Cardiac muscle cell (in vitro differentiated cells and primary cell): ENCODE measurements at places on chromosomes 5 and 9.

- no peak for DNase-seq
These were observed 2.2 kb downstream of the FTMT start for GRCh38 chr5:121853850-121854249.

GRCh38 chr9:136364942-136365774 lies 1.6 kb upstream of the DNLZ start:
- no peak for DNase-seq

DNA sequence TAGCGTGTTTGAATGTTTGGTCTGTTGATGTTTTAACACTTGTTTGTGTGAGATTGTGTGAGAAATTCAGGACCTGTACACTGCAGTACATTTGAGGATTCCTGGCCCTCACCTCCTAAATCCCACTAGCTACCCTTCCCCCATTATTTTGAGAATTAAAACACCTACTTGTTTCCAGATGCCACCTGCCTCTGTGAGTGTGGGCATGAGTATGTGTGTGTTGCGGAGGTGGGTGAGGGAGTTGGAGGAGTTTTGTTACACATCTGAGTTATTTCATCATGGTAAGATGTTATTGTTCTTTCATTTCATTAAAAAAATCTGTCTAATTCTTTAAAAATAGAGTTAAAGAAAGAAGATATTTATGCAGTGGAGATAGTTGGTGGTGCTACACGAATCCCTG lies 36.3 kb downstream of the HSPA4 start:
- no peak for DNase-seq

DNA sequence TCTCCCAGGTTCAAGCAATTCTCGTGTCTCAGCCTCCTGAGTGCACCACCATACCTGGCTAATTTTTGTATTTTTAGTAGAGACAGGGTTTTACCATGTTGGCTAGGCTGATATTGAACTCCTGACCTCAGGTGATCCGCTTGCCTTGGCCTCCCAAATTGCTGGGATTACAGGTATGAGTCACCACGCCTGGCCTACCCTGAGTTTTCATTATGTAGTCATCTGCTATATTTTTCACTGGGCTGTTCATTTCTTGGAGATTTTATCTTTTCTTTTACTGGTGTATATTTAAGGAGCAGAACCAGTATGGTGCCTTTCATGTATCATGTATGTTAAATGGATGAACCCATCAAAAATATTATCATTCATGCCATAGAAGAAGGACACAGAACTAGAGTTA lies 377.0 kb upstream of the ACTBL2 start:
- no peak for DNase-seq

DNA sequence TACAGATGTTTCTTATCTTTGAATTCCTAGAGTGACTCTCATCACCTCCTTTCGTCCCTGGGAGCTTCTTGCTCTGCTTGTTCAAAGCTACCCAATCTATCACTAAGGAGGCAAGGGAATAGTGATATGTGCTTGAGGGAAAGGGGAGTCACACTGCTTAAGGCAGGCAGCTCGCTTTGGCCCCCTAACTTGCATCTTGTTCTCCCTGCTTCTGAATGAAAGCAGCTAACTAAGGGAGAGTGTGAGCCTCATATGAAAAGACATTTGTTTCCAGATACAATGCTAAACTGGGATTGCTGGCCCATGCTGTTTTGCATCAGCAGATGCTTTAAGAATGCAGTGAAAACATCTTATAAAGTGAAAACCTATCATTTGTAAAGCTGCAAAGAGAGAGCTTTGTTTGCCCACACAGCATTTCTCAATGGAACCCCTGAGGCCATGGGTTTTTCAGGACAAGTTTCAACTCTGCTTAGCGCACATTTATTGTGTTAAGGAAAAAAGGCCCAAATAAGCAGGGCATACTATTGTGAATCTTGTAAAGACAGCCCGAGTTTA lies 367.9 kb upstream of the ADAMTSL1 start:
- DNase-seq = no peak

GRCh38 chr5:92805446-92805845 lies 775.6 kb downstream of the NR2F1-AS1 start:
- DNase-seq = no peak

DNA sequence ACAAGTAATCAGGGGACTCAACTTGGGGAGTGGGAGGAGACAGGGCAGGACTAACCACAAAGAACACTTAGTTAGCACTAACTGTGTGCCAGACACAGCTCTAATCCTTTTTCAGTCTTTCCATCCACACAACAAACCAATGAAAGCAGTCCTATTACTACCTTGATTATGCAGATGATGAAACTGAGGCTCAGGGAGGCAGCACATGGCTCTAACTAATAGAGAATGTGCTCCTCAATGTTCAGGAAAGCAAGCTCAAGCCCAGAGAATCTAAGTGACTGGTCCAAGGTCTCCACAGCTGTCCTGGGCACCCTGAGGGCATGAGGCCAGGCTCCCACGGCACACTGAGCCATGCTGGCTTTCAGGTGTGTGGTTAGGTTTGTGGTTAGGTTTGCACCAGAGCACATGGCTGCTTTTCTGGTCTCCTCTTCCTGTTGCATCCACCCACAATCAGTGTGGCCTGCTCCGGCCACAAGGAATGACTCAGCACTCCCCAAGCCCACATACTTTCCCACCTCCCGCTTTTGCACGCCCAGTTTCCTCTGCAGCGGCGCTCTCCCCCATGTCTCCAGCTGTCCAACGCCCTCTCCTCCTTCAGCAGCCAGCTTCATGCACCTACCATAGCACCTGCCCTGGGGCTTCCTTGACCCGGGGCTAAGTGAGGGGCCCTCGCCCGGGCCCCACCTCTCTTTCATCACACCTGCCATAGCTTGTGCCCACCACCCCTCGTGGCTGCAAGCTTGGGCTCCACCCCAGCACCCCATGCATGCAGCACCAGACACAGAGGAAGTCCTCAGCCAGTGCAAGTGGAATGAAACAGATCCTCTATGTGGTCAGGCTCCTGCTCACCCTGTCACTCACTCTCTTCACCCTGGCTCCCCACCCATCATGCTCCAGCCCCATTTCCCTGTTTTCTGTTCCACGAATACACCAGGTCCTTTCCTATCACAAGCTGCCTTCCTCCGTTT lies 133.1 kb downstream of the GABBR2 start:
- DNase-seq = no peak

DNA sequence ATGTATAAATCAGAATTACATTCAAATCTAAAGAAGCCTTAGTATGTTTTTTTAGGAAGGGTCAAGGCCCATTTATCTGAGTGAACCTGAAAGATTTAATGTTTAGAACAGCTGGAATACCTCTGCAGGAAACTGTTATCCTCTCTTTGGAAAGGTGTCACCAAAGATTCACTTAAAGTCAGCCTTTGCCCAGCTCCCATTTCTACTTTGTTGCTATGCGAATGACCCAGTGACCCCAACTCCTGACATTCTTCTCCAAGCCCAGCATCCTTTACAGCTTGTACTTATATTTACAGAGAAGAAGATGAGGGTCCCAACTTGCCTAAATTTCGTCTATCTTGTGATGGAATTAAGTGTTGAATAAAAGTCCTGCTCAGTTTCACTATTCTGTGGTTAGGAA lies 1198.6 kb downstream of the CDH12 start:
- no peak for DNase-seq

- DNase-seq = no peak
These were observed 99.5 kb downstream of the GHR start for GRCh38 chr5:42522783-42523182.

- no peak for DNase-seq
These were observed 18.8 kb downstream of the TICAM2 start for GRCh38 chr5:115583474-115583873.

DNA sequence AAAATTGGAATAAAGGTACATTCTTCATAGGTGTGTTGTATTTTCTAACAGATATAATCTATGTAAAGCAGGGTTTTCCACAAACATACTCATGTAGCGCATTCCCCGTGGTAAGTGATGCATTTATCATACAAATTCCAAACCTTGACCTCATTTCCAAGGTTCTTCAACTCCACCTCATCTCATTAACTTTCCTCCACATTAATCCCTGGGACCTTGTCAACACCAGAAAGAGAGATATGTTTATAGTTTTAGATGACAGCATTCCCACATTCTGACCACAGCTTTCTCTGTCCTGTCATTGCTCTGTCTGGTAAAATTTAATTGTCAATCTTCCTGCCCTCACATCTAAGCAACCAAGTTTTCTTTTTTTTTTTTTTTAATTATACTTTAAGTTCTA lies 415.1 kb downstream of the TMEM161B start:
- DNase-seq = no peak

GRCh38 chr5:107322936-107323335 lies 347.8 kb downstream of the EFNA5 start:
- no peak for DNase-seq

GRCh38 chr9:33686942-33687341 lies 108.4 kb upstream of the PRSS3 start:
- DNase-seq = no peak

DNA sequence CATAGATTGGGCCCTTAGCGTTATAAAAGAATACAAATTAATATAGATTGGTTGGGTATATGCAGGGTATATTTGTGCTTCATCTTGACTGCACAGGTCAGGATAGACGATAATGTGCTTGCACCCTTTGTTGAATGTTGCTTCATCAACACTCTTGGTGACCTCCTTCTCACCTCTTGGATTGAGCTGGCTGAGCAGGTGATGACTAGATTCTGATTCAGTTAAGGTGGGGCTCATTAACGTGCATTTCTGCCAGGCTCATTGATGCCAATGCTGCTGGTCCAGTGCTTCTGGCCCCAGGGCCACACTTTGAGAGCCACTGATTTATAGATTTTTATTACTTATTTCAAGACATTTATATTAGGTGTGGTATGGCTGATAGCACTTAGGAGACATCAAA lies 27.7 kb downstream of the PCSK5 start:
- DNase-seq = no peak

- DNase-seq = no peak
These were observed at the start of gene TNFSF8 for GRCh38 chr9:114930056-114930812. Gene TNFSF8 (minus strand): TSS chr9:114930591. CDS start chr9:114930303, 288 bp downstream.

- DNase-seq = peak; percentile 82
These were observed 8.6 kb downstream of the SPINK1 start for GRCh38 chr5:147822686-147823491.

- DNase-seq = no peak
These were observed 78.3 kb downstream of the DCP2 start for GRCh38 chr5:113054899-113055298.

DNA sequence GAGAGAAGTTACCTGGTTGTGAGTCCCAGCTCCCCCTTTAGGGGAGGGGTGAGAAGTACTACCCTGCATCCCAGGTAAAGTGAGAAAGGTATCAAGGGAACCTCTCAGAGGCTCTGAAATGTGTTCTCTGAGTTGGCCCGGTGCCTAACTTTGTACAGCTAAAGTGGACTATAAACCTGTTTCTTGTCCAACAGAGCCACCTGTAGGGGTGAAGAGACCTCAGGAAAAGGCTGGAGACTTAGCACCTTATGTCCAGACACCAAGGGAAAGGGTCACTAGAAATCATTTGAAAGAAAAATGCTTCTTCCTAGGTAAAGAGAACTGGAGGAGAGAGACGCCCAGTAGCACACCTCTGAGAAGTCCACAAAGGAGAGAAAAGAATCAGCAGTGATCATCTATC lies 108.3 kb upstream of the KIF2A start:
- no peak for DNase-seq

DNA sequence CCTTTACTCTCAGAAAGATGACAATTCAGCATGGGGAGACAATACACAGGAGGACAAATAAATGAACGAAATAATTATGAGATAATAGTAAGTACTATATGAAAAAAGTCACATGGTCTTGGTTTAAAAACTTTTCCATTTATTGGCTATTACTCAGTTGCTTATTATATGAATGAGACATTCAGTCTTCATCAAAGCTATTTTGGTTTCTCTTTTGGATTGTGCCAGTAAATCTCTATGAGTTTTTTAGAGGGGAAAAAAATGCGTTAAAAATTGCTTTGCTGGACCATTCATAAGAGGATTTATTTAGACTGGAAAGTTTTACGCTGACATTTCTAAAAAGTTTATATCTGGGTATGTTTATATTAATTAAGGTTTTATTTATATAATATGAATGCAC lies 137.7 kb downstream of the AOPEP start:
- DNase-seq = no peak

- no peak for DNase-seq
These were observed 41.5 kb downstream of the DMRT1 start for GRCh38 chr9:883011-883410.

DNA sequence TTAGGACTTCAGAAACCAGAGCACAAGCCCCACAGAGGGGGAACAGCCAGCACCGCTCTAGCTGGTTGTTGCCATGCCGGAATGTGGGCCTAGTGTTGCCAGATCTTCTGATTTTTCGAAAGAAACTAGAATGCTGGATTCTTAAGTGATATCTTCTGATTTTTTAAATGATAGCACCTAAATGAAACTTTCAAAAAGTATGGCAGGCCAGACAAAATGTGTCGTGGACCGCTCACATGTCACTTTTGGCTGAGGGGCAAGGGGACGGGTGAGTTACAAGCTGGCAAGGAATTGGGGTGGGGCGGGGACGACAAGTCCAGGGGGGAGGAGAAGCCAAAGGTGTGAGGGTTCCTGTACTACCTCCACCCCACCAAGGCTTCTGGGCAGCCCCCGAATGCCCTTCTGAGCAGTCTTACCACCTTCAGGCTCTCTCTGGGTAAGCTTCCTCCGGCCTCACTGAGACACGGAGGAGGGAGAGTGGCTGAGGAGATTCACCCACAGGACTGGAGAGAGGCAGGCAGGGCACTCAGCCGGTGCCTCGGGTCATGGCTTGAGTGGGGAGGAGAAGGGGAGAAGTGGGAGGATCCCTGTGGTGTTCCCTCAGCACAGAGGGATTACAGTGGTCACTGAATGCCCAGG lies 10.3 kb downstream of the B4GALT7 start:
- no peak for DNase-seq

- no peak for DNase-seq
These were observed 14.4 kb upstream of the ORM1 start for GRCh38 chr9:114308361-114308950.

DNA sequence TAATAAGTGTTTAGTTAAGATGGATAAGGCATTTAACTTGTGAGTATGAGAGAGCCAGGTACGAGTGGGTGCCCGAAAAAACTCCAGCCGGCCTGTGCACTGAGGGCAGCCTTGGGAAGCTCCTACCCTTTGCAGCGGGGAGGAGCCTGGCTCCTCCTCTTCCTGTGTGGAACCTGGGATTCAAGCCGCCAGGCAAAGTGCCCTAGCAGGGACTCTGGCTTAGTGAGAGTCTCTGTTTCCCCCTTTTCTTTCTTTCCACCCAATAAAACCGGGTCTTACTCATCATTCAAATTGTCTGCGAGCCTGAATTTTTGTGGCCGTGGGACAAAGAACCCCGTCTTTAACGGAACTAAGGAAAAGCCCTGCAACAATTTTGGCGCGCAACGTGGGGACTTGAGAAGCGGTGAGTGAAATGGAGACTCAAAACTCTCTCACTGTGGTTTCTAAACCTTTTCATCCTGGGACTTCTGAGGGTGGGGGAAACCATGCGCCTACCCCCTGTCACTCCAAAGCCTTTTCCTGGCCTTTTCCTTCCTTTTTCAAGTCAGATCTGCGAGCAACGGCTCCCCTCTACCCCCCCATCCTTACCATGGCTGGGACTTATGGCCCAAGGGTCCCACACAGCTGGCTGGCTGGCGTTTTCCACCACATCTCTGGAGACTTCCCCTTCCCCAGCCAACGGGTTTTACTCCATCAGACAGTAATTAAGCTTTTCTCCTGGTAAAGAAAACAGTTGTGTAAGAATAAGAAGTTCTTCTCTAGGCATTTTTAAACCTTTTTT lies 535.7 kb upstream of the ACO1 start:
- DNase-seq = no peak
